ENCODE measurements at places on chromosomes 11 and 22.

DNA sequence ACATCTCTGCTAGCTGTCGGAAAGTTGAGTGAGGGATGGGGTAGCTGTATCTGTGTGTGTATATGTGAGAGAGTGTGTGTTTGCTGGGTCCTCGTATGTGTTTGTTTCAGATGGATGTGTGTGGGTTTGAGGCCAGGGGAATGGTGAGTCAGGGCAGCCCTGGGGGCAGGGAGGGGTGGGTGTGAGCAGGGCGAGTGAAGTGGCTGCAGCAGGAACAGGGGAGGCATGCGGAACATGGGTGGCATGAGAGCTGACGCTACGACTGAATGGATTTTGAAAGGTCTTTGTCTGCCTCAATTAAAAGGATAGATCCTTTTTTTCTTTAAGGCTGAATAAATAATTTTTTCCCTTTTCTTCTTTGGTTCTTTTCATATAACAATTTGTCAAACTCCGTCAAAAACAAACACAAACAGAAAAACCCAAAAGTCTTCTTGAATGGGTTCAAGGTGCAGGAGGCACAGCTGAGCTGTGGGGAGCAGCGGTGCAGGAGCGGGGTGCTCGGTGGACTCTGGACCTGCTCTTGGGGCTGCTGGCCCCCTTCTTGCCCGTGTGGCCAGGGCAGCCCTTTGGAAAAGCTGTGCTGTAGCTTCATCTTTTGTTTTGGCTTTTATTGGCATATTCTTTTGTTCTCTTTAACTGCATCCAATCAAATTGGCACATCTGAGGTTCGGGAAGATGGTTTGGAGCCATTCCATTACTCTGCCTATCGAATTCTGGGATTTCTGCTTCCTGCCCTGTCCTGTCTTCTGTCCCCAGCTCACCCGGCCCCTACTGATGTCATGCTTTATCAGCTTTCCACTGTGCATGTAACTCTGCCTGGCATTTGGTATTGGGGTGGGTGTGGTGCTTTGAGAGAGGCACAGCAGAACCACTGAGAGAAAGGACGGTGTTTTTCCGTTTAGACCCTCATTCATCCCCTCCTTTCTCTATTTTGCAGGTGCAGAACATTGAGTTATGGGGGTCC lies 80.1 kb downstream of the ADAMTS15 start:
- no peak for DNase-seq

- no peak for DNase-seq
Measured at GRCh38 chr11:62536301-62536957, 10.2 kb downstream of the AHNAK start.

DNA sequence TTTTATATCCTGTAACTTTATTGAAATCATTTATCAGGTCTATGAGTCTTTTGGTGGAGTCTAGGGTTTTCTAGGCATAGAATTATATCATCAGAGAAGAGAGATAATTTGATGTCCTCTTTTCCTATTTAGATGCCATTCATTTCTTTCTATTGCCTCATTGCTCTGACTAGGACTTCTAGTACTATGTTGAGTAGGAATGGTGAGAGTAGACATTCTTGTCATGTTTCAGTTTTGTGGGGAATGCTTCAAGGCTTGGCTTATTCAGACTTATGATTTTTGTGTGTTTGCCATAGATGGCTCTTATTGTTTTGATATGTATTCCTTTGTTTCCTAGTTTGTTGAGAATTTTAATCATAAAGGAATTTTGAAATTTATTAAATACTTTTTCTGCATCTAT lies 1078.3 kb downstream of the FAM181B start:
- DNase-seq: no peak

DNA sequence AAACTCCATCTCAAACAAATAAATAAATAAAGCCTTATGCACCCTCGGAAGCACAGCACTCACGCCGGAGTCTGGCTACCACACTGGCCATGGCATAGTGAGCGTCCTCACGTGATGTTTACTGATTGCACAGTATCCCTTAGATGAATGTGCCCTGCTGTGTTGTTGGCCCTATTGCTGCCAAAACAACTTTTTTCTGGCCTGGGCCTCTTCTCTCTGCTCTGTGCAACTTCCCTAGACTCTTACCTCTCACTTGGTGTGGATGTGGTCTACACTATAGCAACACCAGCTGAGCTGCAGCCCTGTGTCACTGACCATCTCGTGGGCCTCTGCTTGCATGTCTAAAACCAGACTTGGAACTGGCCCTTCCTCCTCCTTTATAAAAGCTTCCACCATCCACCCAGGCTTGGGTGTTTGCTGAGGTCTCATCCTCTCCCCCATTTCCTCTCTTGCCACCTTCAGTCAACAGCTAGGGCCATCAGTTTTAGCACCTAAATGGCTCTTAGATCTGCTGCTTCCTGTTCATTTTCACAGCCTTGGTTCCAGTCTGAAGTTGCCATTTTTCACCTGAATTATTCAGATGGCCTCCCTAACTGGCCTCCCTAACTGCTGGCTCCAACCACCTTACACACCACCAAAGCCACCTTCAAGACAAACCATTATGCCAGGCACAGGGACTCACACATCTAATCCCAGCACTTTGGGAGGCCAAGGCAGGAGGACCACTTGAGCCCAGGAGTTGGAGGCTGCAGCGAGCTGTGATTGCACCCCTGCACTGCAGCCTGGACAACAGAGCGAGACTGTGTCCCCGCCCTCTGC lies 9.2 kb downstream of the ZNF74 start:
- no peak for DNase-seq

DNA sequence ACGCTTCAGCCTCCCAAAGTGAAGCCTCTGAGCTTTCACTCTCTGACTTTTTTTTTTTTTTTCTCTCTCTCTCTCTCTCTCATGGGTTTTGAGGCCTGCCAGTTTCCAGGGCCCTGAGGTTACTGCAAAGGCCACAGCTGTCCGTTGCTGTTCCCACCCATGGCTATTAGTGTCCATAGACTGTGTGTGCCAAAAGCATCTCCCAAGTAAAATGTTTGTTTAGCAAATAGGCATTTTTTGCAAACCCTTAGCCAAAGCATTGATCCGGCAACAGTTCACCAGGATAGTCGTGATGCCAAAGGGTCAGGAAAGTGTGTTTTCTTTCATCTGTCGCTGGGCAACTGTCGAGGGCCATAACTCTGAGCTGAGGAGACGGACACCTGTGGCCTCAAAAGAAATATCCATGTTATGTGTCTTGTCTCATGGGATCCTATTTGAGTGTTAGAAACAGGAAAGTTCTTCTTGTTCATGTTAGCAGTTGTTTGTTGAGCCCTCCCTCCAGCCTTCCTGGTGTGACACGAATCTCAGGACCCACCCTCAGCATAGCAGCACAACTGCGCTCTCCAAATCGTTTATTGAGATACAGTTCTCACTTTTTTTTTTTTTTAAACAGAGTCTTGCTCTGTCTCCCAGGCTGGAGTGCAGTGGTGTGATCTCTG lies 18.4 kb downstream of the FADS2 start:
- DNase-seq: no peak

DNA sequence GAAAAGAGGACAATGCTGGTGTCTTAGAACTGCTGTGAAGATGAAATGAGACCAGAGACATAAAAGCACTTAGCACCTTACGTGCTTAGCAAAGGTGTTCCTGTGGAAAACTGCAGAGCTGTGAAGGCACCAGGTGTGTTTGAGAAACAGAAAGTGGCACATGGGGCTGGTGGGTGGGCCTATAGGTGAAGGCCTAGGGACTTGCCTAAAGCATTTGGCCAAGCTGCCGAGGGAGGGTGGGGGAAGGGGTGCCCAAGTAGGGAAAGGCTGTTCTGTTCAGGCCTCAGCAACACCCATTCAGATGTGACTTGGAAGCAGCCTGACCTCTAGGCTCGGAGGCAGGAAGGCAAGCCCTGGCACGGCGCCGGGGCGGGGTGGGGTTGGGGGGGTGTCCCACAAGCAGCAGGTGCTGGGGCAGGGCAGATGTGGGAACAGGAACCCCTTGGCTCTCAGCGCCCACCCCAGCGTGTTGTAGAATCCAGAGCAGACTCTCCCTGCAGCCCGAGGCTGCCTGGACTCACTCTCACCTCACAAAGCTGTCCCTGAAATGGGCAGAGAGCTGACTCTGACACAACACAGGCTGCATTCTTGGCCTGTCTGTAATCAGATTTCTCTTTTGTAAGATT lies 366.7 kb upstream of the NARS2 start:
- DNase-seq: no peak

- DNase-seq: peak; percentile 4
Measured at GRCh38 chr11:97460091-97460490, 1070.3 kb downstream of the JRKL start.

All from hematopoietic multipotent progenitor cell treated with erythropoietin and hydrocortisone succinate and interleukin-3 and kit ligand, for 4 days (in vitro differentiated cells).